Calu3 (cell line): ENCODE measurements at places on chromosomes 16 and 17. TPM values are rescaled to one million over a fixed set of nuclear protein-coding genes. Genes with fewer than 3 reads are reported as not detected.

DNA sequence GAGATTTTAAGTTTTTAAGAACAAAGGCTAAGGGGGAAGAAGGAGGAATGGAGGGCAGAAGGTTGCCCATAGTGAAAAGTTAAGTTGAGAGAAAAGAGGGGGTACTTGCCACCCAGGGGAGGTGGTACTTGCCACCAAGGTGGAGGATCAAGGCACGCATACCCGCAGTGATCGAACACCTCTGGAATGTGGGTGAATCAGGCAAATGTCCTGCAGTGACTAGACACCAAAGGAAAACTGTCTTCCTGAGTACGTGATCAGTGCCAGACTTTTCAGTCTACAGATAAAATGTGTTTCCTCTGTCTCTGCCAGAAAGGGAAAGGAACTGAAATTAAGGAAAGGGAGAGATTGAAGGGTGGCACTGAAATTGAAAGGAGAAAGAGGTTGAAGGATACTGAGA lies 2285.3 kb downstream of the TP53TG3F start:
- no peaks in the 10 kb centered on the region for H3K4me1 ChIP-seq
- H3K4me3 ChIP-seq, result no peak overlapping the region
- DNase-seq, result no peak
- no peak overlapping the region for H3K27ac ChIP-seq

Gene TMEM220
- total RNA-seq, result not detected in 2 replicates

Gene TBX4
- not detected in 2 replicates for total RNA-seq

Gene CD300A
- total RNA-seq, result 0.45 TPM in 1 of 2 replicates, not detected in the other

Gene ZNF652
- 41.9 and 42.8 TPM in 2 replicates for total RNA-seq

Gene TBC1D3C
- total RNA-seq, result not detected in 2 replicates

Gene KRT25
- not detected in 2 replicates for total RNA-seq
